ENCODE measurements at places on chromosomes 16 and 17.

DNA sequence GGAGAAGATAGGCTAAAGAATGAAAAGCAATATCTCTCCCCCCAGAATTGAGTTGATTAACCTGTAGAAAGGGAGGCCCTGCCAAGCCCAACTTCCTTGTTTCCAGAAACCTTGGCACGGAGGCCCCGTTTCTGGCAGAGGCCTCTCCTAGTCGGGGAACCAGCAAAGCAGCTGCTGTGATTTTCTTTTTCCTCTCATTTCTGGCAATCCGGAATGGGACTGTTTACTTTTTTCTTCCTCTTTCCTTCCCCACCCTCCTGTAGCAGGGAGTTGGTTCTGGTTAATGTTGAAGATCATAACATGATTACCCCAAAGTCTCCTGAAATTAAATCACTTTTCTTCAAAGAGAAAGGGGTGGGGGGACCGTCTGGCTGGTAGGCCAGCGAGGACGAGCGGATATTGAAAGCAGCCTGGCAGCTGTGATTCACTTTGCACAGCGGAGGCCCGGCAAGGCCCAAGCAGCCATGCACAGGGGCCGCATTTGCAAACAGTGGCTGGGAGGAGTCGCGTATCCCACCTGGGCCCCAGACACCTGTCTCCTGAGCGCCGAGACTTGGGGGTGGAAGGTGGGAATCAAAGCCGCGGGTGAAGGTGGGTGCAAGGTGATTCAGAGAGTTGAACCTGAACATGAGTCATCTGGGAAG, 51.5 kb downstream of the NTN1 start:
- no peak for DNase-seq

GRCh38 chr16:6308176-6308575, 1024.5 kb upstream of the RBFOX1 start:
- no peak for DNase-seq

- no peak for DNase-seq
Measured at GRCh38 chr16:3664187-3664896, 9.9 kb downstream of the DNASE1 start.

- DNase-seq = no peak
Measured at GRCh38 chr16:48524348-48525200, 85.4 kb downstream of the N4BP1 start.

GRCh38 chr16:84919269-84919668, 92.1 kb downstream of the ZDHHC7 start:
- DNase-seq = no peak

- DNase-seq = no peak
Measured at GRCh38 chr17:32314636-32315035, 27.3 kb downstream of the C17orf75 start.

DNA sequence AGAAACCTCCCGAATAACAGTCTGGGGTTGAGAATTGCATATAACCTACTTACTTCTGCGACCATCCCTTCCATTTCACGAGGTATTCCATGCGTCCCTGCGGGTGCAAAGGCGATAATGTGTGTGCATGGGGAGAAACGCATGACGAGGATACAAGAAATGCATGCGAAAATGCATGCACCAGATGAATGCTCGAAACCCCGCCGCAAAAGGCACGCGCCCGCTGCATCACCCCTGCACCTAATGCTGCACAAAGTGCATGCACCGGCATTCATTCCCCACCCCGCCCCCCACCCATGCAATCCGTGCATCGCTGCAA, 474 bp downstream of the CBX8 start:
- no peak for DNase-seq

GRCh38 chr17:50021681-50022370, 26.8 kb upstream of the DLX3 start:
- no peak for DNase-seq

- no peak for DNase-seq
Measured at GRCh38 chr17:49914096-49914490, 54.9 kb upstream of the DLX4 start.

DNA sequence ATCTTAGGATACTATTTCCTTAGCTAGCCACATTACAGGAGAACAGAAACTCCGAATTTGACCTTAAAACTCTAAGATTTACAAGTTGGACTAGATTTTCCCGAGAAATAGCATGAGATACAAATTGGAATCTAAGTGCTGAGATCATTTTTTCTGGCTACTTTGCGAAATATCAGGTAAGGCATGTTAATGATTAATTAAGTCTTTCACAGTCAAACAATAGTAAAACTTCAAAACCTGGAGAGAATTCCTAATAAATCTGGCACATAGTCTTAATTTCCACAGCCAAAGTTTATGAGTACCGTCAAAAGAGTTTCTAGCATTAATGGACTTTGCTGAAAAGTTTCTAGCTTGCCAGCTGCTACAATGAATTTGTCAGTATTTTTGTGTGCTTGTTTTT, 379.5 kb upstream of the TOM1L1 start:
- no peak for DNase-seq

DNA sequence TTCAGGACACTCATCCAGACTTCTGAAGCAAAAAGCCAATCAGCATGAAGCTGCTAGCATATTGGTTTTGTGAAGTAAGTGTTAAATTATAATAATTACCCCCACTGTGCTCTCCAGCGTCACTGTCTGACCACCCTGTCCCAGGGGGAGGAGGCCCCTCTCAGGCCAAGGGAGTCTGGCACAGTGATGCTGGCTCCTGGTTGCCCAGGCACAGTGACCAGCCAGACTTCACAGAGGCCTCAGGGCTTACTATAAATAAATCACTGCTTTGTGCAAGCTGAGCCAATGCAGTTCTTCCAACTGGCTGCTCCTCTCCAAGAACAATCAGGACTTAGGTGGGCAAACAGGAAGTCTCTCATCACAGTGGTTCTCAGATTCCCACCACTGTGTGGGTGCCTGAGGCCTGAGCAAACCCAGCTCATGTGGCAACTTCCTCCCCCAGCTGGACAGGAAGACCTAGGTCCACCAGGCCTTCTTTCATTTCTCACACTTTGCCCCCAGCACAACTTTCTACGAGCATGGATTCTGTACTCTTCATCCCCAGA, 1.7 kb upstream of the DBNDD1 start:
- no peak for DNase-seq
